ENCODE measurements at places on chromosomes 2 and 18. TPM values are rescaled to one million over a fixed set of nuclear protein-coding genes. Genes with fewer than 3 reads are reported as not detected.

AP1S3 gene
- 17.0 TPM for total RNA-seq

EIF2AK3 gene
- 20.0 TPM for total RNA-seq

DNA sequence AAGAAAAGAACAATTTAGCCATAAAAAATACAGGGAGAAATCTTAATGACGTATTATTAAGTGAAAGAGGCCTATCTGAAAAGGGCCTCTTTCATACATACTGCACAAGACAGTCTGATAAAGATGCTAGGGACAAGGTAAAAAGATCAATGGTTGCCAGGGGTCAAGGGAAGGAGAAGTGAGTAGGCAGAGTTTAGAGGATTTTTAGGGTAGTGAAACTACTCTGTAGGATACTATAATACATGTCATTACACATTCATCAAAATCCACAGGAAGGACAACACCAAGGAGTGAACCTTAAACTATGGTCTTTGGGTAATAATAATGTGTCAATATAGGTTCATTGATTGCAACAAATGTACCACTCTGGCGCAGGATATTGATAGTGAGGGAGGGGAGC is 289.3 kb downstream of the FSIP2 start:
- no peak for DNase-seq

- DNase-seq = no peak
Measured at GRCh38 chr2:75729861-75730260, 19.1 kb upstream of the GCFC2 start.

DNA sequence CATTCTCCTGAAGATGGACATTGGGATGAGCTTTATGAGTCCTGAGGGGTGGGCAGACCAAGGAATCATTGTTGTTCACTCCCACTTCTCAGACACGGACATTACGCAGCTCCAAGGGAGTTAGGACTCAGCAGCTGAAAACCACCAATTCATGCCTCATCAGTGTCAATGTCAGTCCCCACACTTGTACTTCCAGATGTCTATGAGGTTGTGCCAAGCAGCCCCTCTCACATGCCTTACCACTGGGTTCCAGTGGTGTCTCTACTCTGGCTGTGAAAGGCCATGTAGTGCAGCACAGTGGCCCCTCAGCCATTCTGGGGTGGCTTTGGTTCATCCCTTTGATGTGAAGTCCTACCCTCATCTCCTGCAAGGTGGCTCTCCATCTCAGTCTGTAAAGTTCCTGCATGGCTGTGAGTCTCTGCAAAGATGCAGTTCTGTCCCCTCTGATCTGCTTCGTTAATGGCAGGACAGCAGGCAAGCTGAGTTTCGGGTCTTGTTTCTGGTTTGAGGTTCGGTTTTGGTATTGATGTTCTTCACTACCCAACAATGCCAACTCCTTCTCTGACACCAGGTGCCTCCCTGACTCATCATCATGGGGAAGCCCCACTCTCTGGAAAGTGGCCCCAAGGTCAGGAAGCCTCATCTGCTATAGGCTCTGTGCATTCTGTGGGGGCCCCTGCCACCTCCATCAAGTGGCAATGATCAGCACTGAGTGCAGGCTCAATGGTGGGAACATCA is 14.0 kb upstream of the COL6A3 start:
- no peak for DNase-seq

DNA sequence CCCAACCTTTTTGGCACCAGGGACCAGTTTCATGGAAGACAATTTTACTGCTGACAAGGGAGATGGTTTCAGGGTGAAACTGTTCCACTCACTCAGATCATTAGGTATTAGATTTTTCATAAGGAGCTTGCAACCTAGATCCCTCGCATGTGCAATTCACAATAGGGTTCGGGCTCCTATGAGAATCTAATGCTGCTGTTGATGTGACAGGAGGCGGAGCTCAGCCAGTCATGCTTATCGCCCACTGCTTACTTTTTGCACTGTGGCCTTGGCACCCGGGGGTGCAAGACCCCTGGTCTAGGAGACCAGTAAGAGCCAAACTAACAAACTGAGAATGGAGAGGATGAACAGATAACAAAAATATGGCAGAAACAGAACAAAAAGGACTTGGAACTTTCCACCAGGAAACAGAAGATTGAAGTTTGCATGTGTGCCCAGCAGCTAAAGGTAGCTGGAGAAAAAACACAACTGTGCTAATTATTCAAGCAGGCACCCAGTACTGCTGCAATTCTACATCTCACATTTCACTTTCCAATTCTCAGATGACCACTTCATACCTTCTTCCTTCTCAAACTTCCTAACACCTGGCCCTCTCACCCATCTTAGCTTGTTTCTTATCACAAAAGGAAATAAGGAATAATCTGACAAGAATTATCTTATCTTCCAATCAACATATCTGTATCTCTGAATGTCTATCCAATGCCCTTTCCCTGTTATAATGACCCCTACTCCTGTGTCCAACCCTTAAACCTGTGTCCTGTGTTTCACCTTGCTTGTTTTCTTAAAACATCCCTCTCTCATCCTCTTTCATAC is 24.8 kb downstream of the SP3 start:
- DNase-seq = no peak

DNA sequence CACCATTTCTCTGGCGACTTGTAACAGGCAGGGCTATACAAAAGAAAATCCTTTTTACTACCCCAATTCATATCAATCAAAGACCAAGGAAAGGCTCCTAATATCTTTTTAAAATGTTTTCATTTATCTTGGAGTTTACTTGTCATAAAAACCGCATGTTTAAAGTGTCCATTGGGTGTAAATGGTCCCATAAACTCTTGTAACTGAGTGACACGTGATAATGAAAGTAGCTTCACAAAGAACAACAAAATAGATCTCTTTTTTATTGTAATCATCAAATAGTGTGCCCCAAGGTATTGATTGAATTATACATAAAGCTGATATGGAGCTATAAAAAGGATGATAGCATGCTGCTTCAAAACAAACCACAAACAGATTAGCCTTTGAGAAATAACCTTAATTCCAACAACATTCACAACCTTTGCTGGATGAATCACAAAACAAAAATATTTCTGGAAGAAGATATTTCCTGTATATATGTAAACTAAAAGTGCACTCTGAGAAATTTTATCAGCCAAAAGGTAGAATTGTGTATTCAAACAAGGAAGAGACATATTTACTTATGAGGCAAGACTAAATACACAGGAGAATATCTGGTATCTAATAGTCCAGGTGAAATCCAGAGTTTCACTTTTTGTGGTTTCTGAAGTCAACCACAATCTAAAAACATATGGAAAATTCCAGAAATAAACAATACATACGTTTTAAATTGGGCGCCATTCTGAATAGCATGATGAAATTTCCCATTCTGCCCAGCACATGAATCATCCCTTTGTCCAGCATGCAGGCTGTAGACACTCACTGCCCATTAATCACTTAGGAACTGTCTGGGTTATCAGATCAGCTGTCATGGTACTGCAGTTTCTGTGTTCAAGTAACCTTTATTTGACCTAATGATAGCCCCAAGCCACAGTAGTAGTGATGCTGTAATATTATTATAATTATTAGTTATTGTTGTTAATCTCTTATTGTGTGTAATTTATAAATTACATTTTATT is 237.5 kb downstream of the PIK3C3 start:
- no peak for DNase-seq

CASP10 gene
- 52.8 TPM for total RNA-seq

DNA sequence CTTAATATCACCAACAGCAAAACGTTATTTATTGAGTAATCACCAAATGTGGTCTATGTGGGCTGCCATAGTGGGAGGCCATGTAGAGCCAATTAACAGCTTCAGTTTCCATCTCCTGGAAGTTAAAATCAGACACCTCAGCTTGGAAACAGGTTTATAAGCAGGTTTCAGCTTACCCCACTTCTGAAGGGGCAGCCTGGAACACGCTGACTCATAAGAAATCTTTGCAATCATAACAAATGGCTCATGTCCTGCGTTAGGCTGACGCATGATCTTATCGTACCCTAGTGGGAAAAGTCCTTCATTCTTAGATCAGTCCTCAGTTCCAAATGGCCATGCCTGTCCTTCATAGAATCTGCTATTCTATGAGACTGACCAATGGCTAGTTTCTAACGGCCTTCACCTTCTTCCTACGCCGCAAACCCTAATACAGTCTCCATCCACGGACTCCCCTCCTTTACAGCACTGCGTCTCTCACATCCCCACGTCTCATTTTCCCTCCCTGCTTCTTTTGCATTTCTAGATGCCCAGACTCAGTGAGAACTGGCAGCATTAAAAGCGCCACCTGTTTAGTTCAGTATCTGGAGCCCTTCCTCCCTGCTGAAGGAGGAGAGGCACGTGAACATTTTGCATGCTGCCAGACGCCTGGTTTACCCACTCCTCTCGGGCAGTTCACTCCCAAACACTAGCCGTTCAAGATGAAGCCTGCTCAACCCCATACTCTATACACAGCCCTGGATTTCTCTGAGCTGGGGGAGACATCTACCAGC is 24.2 kb upstream of the BZW1 start:
- DNase-seq = no peak

DNA sequence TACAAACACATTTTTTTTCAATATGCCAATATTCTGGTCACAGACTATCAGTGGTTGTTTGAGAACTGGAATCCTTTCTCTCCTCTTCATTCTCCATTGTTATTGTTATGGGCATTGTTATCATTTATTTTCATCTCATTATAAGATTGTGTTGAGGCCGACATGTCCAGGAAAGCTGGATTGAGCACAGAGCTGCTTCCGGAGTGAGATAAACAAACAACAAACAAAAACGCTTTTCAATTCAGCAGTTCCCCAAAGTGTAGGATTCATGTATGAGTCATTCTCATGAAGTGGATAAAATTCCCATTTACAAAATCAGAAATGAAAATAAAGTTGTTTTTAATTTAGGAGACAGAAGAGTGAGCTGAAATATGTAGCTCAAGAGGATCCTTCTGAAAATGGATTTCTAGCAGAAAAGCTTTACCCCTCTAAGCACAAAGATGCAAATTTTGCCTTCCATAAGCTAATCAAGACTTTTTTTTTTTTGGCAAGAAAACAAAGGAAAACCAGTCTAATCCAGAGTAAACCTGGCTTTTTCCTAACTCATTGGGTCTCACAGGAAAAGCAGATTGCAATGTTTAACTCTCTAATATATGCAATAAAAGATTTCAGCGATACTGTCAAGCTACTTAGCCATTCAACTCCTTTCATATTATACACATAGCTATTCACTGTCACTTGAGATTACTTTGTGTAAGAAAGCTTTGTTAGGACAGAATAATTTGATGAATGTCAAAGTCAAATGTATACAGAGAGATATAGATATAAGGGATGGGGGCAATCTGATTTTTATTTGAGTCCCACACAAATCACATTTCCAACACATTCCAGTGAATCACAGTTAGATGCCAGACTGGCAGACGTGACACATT is 1441.7 kb upstream of the CELF4 start:
- no peak for DNase-seq

GRCh38 chr2:75577280-75577679 is 16.5 kb upstream of the EVA1A start:
- no peak for DNase-seq

GRCh38 chr2:234211797-234212196 is 161.3 kb downstream of the SPP2 start:
- DNase-seq = no peak

DNA sequence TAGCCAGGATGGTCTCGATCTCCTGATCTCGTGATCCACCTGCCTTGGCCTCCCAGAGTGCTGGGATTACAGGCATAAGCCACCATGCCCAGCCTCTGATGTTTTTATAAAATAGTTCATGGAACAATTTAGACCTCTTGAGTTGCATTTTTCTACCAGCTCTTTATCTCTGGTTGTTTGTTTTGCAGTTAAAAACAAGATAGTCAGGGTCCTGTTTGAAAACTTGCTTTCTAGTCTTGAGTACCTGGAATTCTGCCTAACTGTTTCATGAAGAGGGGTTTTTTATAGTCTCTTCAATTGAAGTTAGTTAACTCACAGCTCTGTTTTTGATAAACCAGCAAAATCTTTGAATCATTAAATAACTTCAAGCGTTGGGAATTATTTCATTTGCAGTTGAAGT is 244.8 kb downstream of the PARD3B start:
- DNase-seq = no peak

GRCh38 chr2:185335879-185336278 is 402.7 kb upstream of the FSIP2 start:
- no peak for DNase-seq

FAM228A gene
- not detected for total RNA-seq

DNA sequence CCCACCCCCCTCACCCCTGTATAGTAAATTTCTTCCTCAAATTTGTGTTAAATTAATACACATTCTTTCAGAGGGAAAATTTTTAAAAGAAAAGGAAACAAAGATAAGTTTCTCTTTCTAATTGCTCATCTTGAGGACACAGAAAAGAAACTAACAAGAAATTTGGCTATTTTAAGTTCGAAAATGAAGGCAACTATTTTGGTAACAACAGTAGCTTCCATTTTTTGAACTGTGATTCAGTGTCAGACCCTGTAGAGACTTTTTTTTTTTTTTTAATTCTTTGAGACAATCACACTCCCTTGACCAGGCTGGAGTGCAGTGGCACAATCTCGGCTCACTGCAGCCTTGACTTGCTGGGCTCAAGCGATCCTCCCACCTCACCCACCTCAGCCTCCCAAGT is 194.9 kb downstream of the SS18 start:
- no peak for DNase-seq

GALR1 gene
- total RNA-seq = not detected

GRCh38 chr2:101205521-101206479 is 46.9 kb upstream of the CNOT11 start:
- DNase-seq = peak; percentile 75

DLGAP1 gene
- total RNA-seq = 4.1 TPM

DNA sequence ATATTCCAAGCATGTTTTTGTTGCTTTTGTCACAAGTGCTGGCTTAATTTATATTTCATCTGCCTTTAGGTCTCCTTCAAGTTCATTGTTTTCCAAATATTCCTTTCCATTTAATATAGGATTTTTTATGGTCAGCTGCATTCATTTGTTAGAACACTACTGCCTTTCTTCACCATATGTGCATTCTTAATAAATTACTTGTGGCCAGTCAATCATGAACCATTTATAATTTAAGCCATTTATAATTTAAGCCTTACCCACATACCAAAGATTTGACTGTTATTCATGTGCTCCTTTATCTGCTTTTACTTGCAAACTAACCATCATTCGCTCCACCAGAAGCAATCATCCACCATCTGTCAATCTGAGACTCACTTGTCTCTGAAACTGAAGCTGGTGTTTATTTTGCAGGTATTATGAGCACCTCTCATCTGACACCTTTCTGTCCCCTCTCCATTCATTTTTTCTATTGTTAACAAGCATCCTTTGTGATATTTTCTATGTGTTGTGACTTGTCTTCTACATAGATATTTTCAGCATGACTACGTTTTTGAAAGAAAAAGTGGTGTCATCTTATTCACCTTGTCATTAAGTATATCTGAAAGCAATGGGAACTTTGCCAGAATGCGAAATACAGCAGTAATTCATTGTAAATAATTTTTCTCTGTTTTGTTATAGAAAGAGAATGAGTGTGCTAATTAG is 786.8 kb downstream of the KCNJ3 start:
- DNase-seq = no peak

DNA sequence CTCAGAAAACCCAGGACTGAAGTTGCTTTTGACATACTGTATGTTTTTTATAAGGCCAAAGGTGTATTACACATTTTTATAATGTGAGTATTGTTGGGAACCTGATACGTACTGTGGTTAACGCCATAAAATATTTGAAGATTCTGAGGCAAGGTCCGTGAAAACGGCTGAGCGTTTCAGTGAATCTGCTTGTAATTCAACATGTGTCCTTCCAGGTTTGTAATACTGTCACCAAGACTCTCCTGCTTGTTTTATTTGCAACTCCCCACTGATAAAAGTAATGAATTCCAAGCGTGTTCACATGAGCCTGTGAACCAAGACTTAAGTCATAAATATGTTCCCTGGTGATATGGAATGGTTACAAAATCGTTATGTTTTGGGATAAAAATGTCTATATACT is 23.9 kb upstream of the FRZB start:
- DNase-seq = no peak

GRCh38 chr2:220219371-220219770 is 591.9 kb downstream of the SLC4A3 start:
- no peak for DNase-seq
